ENCODE measurements at places on chromosomes 1 and 21.

DNA sequence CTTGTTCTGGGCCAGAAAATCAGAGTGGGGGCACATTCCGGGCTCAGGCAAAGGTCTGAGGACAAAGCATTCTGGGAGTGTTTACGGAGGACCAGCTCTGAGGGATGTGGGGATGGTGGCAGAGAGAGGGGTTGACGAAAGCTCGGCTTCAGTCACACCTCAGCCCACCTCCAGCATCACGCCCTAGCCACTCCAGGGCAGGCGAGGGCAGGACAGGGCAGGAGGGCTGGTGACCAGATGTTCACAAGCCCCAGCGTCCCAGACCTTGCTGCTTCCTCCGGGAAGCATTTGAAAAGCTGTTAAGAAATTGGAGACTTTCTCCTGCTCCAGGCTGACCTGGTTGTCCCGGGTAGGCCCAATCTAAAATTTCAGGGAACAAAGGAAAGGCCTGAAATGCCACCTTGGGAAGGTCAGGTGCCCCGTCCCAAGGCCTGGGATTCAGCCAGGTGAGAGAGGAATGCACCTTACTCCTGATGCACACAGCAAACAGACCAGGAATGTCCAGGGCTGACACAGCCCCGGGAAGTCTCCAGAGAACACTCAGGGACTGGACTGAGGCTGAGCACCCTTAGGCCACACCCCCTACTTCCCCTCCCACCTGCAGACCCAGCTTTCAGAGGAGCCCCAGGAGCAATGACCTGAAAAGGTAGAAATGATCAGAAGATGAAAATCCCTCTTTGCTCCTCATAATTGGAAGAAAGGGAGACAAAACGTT lies 71.9 kb upstream of the KLHDC7A start:
- H3K27me3 ChIP-seq: peaks cover 20% of the 10 kb centered on the region
- no peak overlapping the region for H3K27ac ChIP-seq
- DNase-seq: no peak
- H3K4me3 ChIP-seq: no peak overlapping the region

DNA sequence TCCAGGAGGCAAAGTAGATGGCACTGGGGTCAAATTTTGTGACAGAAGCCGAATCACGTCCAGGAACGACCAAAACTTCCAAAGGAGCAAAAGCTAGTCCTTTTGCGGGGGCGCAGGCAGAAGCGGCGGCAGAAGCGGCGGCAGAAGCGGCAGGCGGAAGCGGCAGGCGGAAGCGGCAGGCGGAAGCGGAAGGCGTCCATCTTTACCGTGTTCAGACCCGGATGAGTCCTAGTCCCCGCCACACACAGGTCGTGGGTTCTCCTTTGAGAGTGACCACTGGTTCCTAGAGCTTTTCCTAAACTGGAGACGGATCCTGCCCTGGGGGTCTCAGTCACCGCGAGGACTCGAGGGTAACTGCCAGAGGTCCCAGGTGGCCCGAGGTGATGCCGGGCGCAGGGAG lies 53.6 kb downstream of the POFUT2 start:
- H3K27me3 ChIP-seq: no peaks in the 10 kb centered on the region
- no peaks in the 10 kb centered on the region for H3K36me3 ChIP-seq
- peaks cover 2% of the 10 kb centered on the region for H3K4me1 ChIP-seq
- H3K27ac ChIP-seq: no peak overlapping the region
- DNase-seq: no peak

DNA sequence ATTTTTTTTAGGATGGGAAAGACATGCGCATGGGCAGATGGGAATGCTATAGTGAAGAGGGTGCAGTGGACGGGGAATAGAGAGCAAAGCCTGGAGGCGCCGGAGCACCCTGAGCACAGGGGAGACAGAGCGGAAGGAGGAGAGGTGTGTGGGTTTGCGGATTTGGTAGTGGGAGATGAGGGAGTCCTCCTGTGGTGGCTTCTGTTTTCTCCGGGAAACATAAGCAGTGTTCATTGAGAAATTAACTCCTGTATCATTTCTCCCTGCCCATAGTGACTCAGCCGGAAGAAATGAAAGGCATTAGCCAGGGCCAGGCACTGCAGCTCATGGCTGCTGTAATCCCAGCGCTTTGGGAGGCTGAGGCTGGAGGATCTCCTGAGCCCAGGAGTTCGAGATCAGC lies 4.7 kb upstream of the PTPRF start:
- peak; percentile 48 for DNase-seq
- no peak overlapping the region for H3K4me3 ChIP-seq
- H3K27ac ChIP-seq: no peak overlapping the region
- H3K36me3 ChIP-seq: no peaks in the 10 kb centered on the region

DNA sequence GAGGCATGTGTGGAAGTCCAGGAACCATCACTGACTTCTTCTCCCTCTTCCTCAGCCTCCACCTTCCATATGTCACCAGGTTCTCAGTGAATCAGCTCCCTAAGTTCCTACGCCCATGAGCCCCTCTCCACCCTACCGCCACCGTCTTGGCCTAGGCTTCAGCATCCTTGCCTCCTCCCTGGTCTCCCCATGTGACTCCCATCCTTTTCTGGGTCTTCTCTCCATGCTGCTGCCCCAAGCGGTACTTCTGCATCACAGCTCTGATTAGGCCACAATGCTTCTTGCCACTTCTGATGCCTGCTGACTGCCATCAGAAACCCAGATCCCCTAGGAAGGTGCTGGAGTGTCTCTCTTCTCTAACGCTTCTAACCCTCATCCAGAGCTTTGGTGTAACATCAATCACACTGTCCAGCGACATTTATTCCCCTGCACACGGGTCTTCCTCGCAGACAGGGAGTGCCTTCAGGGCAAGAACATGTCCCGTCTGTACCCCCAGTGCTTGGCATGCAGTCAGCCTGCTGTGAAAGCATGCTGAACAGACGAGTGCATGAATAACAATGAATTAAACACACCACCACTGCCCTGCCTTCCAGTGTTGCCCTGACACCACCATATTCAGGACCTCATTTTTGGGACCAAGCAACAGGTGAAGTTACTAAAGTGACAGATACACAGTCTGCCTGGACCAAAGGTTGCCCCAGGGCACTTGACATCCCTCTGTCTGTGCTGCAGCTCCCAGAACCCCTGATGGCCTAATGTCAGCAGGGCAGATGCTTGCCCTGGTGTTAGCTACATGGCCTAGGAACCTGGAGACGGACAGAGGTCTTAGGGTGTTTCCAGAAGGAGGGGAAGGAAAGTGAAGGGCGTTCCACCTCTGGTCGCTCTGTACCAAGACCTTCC lies 158.7 kb upstream of the EDN2 start:
- no peaks in the 10 kb centered on the region for H3K36me3 ChIP-seq
- H3K4me3 ChIP-seq: no peak overlapping the region
- no peak overlapping the region for H3K27ac ChIP-seq
- no peak for DNase-seq
- H3K27me3 ChIP-seq: no peaks in the 10 kb centered on the region

- H3K4me1 ChIP-seq: peaks cover 4% of the 10 kb centered on the region
- DNase-seq: no peak
- peaks cover 3% of the 10 kb centered on the region for H3K36me3 ChIP-seq
- no peak overlapping the region for H3K27ac ChIP-seq
- no peak overlapping the region for H3K4me3 ChIP-seq
- H3K27me3 ChIP-seq: peaks cover 11% of the 10 kb centered on the region
Measured at GRCh38 chr1:25581764-25582163, 34.8 kb upstream of the MAN1C1 start.

- DNase-seq: peak; percentile 52
- H3K4me1 ChIP-seq: peaks cover 2% of the 10 kb centered on the region
- H3K4me3 ChIP-seq: peak overlapping the region; percentile 82
- no peaks in the 10 kb centered on the region for H3K27me3 ChIP-seq
Measured at GRCh38 chr1:171740987-171741871, 636 bp downstream of the VAMP4 start.

- peaks cover 9% of the 10 kb centered on the region for H3K4me1 ChIP-seq
- no peak overlapping the region for H3K27ac ChIP-seq
- H3K4me3 ChIP-seq: no peak overlapping the region
- no peaks in the 10 kb centered on the region for H3K27me3 ChIP-seq
- peaks cover 2% of the 10 kb centered on the region for H3K36me3 ChIP-seq
Measured at GRCh38 chr1:226695335-226695900, 43.7 kb downstream of the ITPKB start.
